ENCODE measurements at places on chromosomes 4 and X. TPM values are rescaled to one million over a fixed set of nuclear protein-coding genes. Genes with fewer than 3 reads are reported as not detected.

CLCN4 gene
- 0.06 TPM for polyA plus RNA-seq

MMRN1 gene
- 0.79 TPM for polyA plus RNA-seq

FMR1NB gene
- polyA plus RNA-seq, result not detected

GNRHR gene
- 0.22 TPM for polyA plus RNA-seq

ADGRG4 gene
- polyA plus RNA-seq, result under 0.01 TPM

ENPP6 gene
- 0.20 TPM for polyA plus RNA-seq

ENPEP gene
- polyA plus RNA-seq, result 0.20 TPM

SLC34A2 gene
- polyA plus RNA-seq, result 0.14 TPM

PRDX4 gene
- 70.4 TPM for polyA plus RNA-seq

SLC9B1 gene
- 0.18 TPM for polyA plus RNA-seq

SPANXN3 gene
- not detected for polyA plus RNA-seq

RAB9B gene
- polyA plus RNA-seq, result 1.0 TPM

ZAR1 gene
- polyA plus RNA-seq, result not detected

GATA1 gene
- polyA plus RNA-seq, result not detected

GAGE12E gene
- not detected for polyA plus RNA-seq

F8 gene
- polyA plus RNA-seq, result 2.2 TPM

PPP1R2C gene
- not detected for polyA plus RNA-seq

ZNF718 gene
- 0.75 TPM for polyA plus RNA-seq

MTCP1 gene
- polyA plus RNA-seq, result 11.6 TPM

TMEM31 gene
- polyA plus RNA-seq, result not detected

GLOD5 gene
- 0.26 TPM for polyA plus RNA-seq

FGFBP1 gene
- polyA plus RNA-seq, result 178 TPM

TRO gene
- 6.0 TPM for polyA plus RNA-seq

GYPE gene
- polyA plus RNA-seq, result not detected

SULT1E1 gene
- polyA plus RNA-seq, result 0.10 TPM

VSIG1 gene
- polyA plus RNA-seq, result 0.27 TPM

ESX1 gene
- polyA plus RNA-seq, result not detected

MID1IP1 gene
- 43.3 TPM for polyA plus RNA-seq

AR gene
- polyA plus RNA-seq, result 0.52 TPM

STBD1 gene
- polyA plus RNA-seq, result 2.7 TPM

DACH2 gene
- 0.04 TPM for polyA plus RNA-seq

CXCL3 gene
- polyA plus RNA-seq, result 4.6 TPM

P2RY4 gene
- 0.06 TPM for polyA plus RNA-seq
